Activated naive CD8-positive, alpha-beta T cell treated with anti-CD3 and anti-CD28 coated beads, Interleukin-2, amount 50 U/mL, for 16 hours (primary cell): ENCODE measurements at places on chromosomes 7 and 10.

- no peak for DNase-seq
Measured at GRCh38 chr10:15780353-15781135, 60.8 kb upstream of the ITGA8 start.

GRCh38 chr7:150631866-150632864 lies at the start of gene GIMAP6:
TSS of gene GIMAP6 (minus strand) at chr7:150632385. CDS start at chr7:150630142, 2,243 bp downstream.
- peak; percentile 12 for DNase-seq

DNA sequence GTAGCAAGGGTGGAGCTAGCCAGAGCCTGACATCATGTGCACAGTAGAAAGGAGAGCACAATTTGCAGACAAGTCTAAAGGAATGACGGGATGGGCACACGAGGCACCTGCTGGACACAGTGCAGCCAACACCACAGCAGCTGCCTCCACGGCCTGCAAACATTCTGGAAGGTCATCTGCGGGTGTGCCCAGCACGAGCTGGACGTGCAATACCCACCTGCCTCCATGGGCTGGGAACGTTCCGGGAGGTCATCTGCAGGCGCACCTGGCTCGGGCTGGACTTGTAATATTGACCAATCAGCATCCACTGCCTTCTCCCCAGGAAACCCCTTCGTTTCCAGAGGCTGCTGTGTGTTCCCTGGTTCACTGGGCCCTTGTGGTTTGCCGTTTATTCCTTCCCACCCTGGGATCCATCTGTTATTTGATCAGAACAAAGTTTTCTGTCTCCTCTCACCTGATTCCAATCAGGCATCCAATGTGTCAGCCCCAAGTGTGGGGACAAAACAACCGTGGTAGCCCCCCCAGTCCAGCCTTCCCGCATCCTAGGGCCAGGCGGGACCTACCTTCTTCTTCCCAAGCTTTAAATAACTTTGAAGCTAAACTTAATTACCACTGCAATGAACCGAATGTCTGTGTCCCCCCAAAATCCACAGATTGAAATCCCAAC lies 243.4 kb upstream of the PPP2R2D start:
- DNase-seq, result no peak

- DNase-seq, result no peak
Measured at GRCh38 chr7:86653919-86654659, 10.4 kb downstream of the GRM3 start.

GRCh38 chr7:142030294-142030693 lies 34.6 kb downstream of the MGAM start:
- DNase-seq, result no peak

DNA sequence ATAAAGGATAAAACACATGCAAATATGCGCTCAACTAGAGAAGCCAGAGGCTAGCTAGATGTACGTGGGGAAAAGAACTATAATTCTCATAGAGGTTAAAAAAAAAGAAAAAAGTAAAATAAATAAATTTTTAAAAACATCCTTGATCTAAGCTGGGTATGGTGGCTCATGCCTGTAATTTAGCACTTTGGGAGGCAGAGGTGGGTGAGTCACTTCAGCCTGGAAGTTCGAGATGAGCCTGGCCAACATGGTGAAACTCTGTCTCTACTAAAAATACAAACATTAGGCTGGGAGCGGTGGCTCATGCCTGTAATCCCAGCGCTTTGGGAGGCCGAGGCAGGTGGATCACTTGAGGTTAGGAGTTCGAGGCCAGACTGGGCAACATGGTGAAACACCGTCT lies 18.6 kb upstream of the HSPA12A start:
- DNase-seq, result no peak
